Left cardiac atrium (tissue), 4 donors: ENCODE measurements at places on chromosomes 5 and 9.

GRCh38 chr9:79551586-79551985 lies 20.2 kb upstream of the TLE4 start:
- no peak for DNase-seq

GRCh38 chr5:107815109-107815508 lies 144.4 kb upstream of the EFNA5 start:
- DNase-seq = no peak

- DNase-seq = no peak
Measured at GRCh38 chr5:174834081-174834480, 109.7 kb downstream of the MSX2 start.

- peak; percentile 21 for DNase-seq
Measured at GRCh38 chr9:137434498-137435380, 6.4 kb downstream of the ENTPD8 start.

- no peak for DNase-seq
Measured at GRCh38 chr9:94906713-94907112, 180.2 kb downstream of the AOPEP start.

DNA sequence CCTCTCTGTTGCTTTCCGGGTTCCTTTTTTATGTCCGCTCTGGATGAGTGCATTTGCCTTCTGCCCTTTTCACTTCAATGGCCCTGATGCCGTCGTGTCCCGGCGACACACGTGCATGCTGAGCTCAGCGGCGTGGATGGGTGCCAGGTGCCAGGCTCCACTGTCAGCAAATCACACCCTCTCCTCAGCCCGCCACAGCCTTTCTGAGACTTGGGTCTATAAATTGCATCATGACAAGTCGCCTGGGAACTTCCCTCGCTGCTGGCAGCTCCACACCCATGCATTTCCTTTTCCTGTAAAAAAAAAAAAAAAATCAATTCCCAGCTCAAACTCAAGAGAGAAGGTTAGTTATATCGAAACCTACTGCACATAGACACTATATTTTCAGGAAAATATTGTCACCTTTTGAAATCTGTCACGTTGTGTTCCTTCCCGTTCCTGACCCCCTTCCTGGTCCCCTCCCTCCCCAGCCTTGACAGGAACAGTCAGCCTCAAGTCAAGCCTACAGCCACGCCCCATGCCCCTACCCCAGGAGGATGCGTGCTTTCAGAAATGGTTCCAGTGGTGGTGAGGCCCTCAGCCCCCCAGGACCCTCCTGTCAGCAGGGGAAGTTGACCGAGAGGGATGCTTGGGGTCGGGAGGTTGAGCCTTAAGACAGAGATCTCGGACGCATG lies 110.3 kb upstream of the PTCH1 start:
- DNase-seq = peak; percentile 80

DNA sequence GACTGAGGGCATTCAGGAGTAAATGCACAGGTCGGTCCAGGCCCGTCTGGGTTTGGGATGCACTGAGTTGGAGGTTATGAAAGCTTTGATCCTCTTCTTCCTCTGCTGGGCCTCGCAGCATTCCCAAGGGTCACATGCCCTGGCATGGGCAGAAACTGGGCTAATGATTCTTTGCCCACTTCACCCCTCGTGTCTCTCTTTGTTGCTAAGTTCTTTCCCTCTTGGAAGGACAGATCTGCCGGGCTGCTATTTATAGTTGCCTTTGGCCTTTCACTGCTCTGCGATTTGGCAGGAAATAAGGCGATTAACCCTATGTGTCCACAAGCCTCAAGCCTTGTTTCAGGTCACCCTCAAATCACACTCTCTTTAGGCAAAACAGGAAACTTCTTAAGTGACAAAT lies 66.9 kb downstream of the ENTREP1 start:
- DNase-seq = no peak

DNA sequence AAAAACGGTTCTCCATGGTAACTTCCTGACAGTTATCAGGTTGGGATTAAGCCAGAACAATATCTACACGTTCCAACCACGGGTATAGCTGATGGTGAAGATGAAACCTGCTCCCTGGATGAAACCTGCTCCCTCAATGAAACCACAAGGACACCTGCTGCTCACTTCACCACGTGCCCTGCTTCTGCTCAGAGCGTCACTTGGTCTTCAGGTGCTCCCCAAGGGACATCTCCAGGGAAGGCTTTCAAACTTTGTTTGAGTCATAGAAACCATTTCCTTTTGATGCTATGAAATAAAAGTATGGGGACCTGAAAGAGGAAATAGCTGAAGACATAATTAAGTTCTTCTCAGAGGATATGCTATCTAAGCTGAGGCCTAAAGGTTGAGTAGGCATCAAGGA lies 242.4 kb downstream of the MED10 start:
- DNase-seq = no peak
